ENCODE measurements at places on chromosomes 12 and 14.

DNA sequence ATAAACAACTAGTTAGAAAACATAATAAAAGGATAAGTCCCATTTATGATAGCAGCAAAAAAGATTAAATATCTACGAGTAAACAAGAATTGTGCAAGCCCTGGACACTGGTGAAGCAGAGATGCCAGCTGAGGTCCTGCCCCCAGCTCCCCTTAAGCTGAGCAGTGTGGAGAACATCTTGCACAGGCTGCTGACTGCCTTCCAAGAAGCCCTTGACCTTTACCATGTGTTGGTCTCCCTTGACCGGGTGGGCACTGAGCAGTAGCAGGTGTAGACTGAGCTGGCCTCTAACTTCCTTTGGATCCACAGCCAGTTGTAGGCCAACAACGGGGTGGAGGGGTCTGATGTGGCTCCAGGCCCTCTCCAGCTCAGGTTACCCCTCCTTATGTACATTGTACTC lies 47.7 kb upstream of the PAPLN start:
- DNase-seq, result no peak

DNA sequence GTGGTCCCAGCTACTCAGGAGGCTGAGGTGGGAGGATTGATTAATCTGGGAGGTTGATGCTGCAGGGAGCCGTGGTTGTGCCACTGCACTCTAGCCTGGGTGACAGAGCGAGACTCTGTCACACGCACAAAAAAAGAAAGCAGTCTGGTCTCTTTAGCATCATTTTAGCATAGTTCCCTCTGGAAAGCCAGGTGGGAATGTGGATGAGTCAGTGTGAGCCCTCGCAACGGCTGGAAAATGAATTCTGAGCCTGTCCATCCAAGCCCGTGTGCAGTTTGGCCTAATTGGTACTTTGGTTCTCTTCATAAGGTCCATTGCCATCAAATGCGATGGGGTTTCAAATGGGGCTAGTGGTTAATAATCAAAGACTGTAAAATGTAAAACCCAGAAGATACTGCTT lies 2.4 kb downstream of the MYL2 start:
- no peak for DNase-seq

- no peak for DNase-seq
Observed at GRCh38 chr12:12604740-12605139, 6.9 kb upstream of the CREBL2 start.

- DNase-seq, result no peak
Observed at GRCh38 chr12:120242275-120242799, 23.2 kb downstream of the PXN start.

DNA sequence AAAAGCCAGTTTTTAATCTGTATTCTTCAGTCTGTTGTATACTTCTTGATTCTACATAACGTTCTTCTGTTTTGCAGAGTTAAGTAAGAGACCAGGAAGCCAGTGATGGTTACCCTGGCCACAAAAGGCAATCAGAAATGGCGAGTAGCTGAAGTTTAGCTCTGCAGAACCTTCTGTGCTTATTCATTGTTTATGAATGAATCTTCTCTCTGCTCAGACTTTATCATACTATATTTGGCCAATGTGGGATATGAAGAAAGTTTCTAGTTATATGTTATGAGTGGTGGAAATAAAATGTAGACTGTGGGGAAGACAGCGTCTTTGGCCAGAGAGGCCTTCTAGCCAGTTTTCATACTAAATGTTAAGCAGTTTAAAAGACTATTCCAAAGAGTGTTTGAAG lies 249.9 kb upstream of the RGS6 start:
- DNase-seq, result no peak

GRCh38 chr14:54420478-54421142 lies 20.6 kb downstream of the CNIH1 start:
- peak; percentile 42 for DNase-seq

- peak; percentile 40 for DNase-seq
Observed at GRCh38 chr14:52071675-52072074, 2.8 kb upstream of the NID2 start.

- no peak for DNase-seq
Observed at GRCh38 chr14:92644171-92644969, 104.1 kb downstream of the LGMN start.

DNA sequence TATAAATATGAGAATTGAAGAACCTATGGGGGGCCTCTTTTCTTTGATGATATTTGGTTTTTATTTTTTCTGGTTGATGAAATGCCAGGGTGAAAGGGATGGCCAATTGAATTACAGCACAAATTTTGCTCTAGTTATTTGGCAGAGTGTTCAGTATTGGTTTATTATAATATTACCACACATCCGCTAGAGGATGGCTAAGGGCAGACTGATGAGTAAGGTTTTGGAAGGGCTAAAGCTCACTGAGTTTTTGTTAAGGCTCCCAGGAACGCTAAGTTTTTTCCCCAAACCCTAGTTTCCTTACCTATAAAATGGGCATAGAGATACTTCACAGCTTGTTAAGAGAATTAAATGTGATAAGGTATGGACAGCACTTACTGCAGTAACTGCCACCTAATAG lies 34.3 kb upstream of the LRRC10 start:
- no peak for DNase-seq

DNA sequence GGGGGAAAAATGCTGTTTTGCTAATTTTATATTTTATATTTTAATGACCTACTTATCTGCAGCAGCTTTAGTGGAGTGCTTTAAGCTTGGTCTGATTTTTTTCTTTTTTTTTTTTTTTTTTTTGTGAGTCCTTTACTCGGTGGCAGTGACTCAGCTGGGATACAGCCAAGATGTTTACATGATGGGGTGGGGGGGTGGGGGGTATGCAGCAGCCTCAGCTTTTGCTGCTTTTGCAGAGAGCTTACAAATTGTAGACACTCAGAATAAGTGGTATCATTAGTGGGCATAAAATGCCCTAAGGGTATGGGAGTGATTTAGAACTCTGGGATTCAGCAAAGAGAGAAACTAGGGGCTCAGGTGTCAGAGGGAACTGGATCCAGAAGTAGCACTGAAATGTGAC lies 38.2 kb upstream of the ARHGAP5 start:
- no peak for DNase-seq

DNA sequence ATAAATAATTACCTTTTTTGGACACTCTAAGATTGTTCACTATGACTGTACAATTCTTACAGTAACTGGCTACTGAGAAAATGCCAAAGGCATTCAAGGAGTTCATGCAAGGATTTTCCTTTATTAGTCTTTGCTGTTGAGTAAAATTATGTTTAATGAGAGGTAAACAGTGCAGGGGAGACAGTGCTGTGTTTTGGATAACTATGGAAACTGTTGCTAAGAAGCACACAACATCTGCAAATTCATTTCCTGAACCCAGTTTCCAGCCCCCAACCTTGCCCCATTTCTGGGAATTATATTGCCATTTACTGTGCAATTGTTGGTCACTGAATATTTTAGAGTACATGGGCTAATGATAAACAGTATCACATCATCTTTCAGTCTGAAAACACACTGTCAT lies 1005.8 kb downstream of the TRHDE start:
- DNase-seq, result no peak

- no peak for DNase-seq
Observed at GRCh38 chr12:116297224-116297834, 19.8 kb upstream of the MED13L start.

- no peak for DNase-seq
Observed at GRCh38 chr12:94790825-94791224, 140.5 kb upstream of the TMCC3 start.

GRCh38 chr12:25102402-25102801 lies 92.6 kb downstream of the DNAI7 start:
- DNase-seq, result no peak

GRCh38 chr12:19700969-19701368 lies 261.7 kb downstream of the AEBP2 start:
- no peak for DNase-seq

DNA sequence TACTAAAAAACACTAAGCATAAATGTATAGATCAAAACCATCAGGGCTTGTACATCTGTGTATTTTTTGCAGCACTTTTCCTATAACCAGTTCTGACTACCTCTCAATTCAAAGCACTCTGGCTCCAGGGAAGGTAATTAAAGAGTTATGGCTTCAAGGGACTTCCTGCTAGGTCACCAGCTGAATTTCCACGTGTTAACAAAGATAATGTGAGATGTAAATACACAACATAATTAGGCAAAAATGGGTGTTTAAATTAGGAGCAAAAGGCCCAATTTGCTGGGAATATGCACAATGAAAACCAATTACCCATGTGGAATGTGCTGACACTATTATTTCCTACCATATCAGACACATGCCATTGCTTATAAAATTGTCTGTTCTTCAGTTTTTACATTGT lies 513.4 kb upstream of the FLRT2 start:
- no peak for DNase-seq

- DNase-seq, result no peak
Observed at GRCh38 chr12:75208856-75209811, 505 bp downstream of the KCNC2 start.

GRCh38 chr12:131380220-131380964 lies 330.5 kb upstream of the SFSWAP start:
- no peak for DNase-seq

DNA sequence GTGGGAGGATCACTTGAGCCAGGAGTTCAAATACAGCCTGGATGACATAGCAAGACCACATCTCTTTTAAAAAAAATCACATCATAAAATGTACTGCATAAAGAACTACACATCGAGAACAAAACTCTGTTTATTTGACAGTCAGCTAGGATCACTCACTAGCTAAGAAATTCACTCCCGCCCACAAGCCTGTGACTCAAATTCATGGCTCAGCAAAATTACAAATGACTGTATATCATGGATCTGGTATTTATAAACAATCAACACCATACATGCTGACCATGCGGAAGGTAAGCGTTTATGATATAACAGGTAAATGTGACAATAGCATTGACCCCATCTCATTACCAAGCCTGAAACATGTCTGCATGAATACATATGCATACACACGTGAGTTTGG lies 206.5 kb downstream of the EFCAB11 start:
- no peak for DNase-seq

GRCh38 chr12:64825143-64826021 lies 935 bp downstream of the TBC1D30 start:
- DNase-seq, result no peak

DNA sequence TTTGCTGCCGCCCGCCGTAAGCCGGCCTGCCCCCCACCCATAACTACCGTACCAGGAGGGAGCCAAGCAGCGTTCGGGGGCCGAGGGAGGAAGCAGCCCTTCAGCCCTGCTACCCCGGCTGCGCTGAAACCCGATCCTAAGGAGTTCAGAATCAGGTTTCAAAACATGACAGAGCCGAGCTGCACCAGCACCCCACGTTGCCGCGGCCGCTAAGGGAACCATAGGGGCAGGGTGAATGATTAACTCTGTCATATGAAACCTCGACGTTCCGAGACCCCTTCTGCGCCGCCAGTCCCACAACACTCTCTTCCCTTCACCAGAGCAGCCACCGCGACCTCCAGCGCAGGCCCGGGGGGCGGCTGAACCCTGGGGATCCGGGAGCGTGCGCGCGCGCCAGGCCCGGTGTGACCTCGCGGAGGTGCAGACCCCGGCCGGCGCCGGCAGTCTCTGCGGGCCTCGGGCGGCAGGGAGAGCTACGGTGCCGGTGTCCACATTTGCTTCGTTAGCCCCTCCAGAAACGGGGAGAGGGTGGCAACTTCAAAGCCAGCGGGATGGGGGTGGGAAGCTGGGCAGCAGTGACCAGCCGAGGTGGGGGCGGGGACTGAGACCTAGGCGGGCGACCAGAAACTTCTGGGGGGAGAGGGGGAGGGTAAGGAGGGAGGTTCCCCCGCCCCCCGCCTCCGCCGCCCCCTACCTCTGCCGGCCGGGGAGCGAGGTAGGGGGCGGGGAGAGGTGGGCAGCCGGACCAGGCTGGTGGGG lies 1.6 kb downstream of the SIX4 start:
- DNase-seq, result no peak

DNA sequence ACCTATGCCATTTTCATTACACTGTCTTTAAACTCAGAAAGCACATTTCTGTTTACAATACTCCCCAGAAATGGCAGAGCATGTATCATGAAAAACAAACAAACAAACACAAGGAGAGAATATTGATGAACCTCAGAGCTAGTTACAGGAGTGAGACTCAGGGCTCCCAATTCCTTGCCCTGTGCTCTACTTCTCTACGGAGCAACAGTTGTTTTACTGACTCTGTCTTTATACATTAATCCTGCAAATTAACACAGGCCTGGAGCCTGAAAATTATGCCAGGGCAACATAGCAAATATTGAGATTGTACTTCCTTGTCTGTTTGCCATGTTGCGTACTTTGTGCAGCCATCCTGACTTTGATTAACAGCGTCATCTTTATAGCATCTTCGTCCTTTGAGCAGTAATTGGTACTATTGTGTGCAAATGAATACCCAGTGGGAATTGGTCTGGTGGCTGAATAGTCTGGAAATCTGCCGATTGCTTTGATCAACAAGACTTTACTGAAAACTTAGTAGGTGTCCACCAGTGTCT lies 15.2 kb upstream of the AKAP6 start:
- DNase-seq, result no peak

DNA sequence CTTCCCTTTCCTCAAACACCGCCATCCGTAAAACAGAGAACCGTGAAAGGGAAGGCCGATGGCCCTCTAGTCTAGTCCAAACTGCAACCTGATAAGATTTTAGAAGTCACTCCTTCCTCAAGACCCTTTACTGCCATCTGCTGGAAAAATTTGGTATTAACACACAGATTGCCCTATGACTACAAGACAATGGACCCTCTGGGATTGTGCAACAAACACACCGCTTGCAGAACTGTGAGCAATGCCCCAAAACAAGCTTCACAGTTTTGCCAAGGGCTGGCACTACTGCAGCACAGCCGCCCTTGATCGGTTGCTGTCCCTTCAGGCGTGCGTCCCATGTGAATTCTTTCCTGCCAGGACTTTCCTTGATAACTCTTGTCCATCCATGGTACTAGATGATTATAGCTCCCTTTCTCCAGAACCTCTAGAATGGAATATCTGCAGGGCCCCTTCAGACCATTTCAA lies 23.1 kb downstream of the LLPH start:
- DNase-seq, result peak; percentile 70

GRCh38 chr12:65902500-65902899 lies 78.2 kb downstream of the HMGA2 start:
- DNase-seq, result no peak

Data from kidney capillary endothelial cell (primary cell).